Activated CD4-positive, alpha-beta T cell treated with anti-CD3 and anti-CD28 coated beads for 36 hours (primary cell): ENCODE measurements at places on chromosomes 3 and 15.
A peak's percentile ranks its signal among the peaks of the same experiment; 100 is the strongest.

- no peak for DNase-seq
Observed at GRCh38 chr3:37559461-37559860, 302.2 kb upstream of the CTDSPL start.

- DNase-seq = no peak
Observed at GRCh38 chr15:71971905-71972304, 146.0 kb downstream of the MYO9A start.

- no peak for DNase-seq
Observed at GRCh38 chr15:42024303-42024702, 3.5 kb upstream of the PLA2G4E start.

DNA sequence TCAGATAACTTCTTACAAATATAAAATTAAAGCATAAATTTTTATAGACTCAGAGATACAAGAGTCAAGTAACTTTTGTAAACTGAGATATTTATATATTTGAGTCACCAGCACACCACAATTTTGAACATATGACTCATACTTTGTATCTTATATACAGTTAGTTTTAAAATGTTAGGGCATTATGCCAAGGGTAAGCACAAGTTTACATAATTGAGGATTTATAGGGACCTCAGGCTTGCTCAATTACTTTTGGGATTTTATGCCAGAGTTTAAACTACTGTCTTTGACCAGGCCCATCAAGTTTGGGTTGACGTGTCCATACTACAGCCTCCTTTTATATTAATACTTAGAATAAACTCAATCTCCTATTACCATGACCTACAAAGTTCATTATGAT, 7.4 kb upstream of the FGF7 start:
- DNase-seq = no peak

DNA sequence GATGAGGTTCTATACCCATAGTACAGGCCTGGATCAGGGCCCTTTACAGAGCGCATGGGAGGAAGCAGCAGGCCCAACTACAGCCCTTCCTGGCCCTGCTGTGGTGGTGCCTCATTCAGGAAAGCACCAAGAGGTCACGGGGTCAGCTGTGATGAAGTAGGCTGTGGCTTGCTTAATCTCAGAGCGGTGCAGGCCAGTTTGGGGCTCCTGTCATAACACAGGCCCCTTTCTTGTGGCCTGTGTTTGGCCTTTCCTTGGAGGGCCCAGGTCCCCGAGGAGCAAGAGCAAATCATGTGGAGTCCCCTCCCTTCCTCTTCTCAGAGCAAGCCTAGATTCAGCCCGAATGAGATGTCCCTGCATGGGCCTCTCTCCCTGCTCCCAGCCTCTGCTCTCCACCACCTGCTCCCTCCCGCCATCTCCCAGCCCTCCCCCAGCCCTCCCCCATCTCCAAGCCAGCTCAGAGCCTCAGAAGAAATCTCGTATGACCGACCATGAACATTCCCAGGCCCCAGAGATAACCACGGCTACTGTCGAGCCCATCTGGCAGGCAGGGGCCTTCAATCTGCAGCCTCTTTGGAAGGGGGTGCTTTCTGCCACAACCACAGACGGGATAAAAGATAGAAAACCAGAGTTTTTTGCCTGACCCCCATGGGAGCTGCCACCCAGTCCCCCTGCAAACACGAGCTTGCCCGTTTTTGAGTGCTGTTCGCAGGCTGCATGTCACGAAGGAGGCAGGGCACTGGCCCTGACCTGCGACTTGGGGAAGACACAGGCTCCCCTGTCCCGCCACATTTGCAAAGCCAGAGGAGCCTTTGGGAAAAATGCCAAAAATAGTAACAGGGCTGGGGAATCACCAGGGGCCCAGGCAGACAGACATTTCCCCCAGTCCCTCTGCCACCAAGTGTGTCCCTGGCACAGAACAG, 32.3 kb upstream of the DUSP7 start:
- peak; percentile 17 for DNase-seq

DNA sequence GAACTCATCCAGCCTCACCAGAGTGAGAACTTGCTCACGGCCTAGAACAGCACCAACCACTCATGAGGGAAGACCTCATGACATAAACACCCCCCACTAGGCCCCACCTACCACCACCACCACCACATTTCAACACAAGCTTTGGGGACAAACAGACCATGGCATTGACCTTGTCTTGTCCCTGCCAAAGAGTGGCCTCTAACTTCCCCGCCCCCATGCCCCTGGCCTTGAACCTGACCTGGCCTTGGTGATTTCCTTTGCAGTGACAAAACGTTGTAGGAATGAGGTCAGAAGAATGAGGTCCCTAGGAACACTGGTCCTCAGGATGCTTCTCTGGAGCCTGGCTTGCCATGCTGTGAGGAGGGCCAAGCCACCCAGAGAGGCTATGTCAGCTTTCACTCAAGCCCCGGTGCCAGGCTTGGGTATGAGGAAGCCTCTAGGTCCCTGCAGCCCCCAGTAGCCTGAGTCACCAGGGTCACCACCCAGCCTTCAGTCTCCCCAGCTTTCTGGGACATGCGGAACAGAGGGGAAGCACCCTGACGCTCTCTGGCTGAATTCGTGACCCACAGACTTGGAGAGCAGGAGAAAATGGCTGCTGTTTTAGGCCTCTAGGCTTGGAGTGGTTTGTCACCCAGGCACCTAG, 57.9 kb downstream of the TPRA1 start:
- DNase-seq = no peak

DNA sequence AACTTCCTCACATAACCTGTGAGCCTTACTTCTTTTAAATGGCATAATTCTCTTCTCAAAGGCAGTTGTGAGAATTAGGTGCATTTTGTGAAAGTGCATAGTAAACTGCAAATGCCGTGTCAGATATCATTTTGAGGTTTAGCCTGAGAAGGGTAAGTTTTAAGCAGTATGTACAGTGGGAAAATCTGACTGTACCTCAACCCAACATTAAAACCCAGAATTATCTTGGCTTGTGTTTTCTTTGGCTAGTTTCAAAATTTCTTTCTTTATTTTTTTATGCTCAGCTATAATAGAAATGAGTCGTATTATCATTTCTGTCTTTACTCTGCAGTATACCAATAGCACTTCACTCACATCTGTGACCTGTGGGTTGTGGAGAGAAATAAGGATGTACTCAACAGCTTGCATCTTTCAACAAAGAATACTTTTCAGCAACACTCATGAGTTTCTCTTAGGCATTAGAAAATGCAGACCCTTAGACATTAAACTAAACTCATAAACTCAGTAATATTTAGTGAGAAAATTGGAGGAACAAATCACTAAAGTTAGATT, 65.7 kb downstream of the RASA2 start:
- no peak for DNase-seq

DNA sequence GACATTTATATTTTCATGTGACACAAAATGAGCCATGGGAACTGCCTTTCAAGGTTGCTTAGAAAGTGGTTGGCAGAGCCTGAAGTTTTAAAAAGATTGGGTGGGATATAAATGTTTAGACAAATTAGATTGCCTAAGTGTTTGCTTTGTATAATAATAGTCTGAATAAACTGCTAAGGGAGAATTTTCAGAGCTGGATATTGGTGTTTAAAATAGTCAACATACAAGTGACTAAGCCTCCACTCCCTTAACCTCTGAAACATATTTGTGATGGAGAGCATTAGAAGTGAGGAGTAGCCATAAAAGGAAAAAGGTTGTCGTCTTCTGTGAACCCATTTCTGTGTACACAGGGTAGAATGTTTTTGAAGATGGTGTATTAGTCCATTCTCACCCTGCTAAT, 201.6 kb downstream of the THSD4 start:
- no peak for DNase-seq
